ENCODE measurements at places on chromosomes 7 and 10.

DNA sequence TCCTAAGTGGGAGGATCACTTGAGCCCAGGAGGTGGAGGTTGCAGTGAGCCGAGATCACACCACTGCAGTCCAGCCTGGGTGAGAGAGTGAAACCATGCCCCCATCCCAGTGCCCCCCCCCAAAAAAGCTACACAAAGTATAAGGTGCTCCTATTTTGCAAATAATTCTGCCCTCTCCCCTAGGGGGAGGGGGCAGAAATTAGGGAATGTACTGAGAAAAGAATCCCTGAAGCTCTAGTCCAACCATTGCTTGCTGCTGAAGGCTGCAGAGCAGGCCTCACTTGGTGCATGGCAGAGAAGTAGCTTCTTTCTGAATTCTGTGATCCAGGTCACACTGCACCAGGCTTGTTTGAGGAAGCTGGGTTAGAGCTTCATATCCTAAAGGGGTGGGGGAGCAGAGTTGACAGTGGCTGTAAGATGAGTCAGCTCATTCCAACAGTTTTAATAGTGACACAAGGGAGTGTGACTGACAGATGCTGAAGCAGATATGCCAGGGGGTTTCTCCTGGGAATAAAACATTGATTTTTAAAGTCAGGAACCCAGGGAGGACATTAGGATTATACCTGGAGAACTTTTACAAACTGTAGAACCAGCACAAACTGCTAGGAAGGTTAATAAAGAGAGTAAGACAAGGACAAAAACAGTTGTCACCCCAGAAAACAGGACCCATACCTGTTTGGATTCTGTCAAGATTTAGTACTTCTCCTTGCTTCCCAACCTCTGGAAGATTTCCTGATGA lies 32.8 kb upstream of the STRIP2 start:
- no peak for DNase-seq

DNA sequence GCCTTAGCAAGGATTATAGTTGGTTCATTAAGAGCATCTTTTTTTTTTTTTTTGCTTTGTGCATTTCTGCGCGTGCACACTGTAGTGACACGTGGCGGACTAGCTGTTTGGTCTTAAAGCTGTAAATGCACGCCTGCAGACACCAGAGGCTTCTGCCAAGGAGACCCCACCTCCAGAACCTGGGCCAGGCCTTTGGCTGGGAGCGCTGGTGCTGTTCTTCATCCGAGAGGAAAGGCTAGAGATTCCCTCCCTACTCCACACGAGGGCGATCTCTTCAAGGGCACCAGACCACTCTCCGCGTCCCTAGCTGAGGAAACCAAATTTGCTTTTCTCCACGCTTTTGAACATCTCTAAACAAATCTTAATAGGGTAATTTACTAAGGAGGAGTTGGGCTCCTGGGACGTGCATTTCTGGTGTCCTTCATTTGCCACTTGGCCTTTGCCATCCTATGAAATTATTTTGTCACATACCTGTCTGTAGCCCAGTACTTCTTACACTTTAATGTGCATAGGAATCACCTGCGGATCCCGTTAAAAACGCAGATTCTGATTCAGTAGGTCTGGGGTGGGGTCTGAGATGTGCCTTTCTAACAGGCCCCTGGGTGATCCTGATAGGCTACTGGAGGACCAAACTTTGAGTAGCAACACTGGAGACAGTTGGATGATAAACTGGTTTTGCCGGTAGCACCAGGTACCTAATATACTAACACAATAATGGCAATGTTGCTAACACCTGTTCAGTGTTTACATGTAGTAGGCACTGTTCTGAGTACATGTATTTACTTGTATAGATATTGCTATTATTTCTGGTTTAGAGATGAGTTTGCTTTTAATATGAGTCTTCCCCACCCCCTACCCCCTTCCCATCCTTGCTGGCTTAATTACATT lies 1.3 kb upstream of the SLC26A5 start:
- DNase-seq: no peak

DNA sequence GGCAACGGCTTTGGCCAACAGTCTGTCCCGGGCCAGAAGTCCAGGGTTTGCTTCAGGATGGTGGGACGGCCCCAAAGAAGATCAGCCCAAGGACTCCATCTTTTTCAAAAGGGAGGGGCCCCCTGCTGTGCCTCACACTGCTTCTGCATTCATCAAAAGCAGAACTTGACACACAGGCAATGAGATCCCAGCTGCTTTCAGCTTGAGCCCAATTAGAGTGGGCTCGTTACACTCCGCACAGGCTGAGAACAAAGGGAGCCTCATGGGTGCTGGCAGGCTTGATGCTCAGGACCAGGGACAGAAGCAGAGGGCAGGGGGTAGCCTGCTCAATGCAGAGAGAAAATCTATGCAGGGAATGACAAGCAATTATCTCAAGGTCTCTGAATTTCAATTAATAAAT lies 45.5 kb downstream of the VOPP1 start:
- DNase-seq: no peak

- no peak for DNase-seq
These were observed 71.6 kb downstream of the ADARB2 start for GRCh38 chr10:1665681-1666080.

DNA sequence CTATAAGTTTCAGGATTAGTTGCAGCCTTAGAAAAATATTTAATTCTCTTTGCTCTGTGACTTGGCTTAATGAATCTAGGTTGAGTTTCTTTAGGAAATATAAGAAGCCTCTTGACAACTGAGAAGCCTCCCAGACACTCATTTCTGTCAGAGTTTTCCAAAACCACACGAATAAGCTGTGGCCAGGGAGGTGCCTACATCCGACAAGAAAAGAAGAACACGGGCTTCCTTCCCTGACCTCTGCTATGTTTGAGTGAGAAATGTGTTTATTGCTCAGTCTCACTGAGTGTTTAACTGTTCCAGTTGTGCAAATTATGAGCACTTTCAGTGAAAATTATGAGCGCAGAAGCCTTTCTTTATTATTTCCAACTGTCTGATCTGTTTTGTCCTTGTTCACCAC lies 105.0 kb downstream of the TRIL start:
- no peak for DNase-seq

DNA sequence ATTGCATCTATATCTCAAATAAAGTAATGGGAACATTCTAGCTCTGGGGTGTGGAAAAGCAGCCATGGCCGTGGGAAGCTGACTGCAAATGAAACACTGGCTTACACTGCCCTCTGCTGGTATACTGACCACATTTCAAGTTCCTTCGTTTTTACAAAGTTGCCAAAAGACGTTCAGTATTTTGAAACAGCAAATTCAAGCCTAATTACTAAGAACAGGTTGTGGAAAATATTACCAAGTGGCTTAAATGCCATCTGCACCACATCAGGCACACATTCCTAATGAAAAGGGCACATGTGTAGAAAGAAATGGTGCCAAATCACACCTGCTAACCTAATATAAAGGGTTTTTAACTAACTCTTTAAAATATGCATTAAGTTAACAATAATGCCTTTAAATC lies 83.9 kb downstream of the JAZF1 start:
- DNase-seq: no peak

Measured in stimulated activated CD8-positive, alpha-beta memory T cell treated with anti-CD3 and anti-CD28 coated beads, Interleukin-15, amount 100 ng/mL, for 24 hours (primary cell).